ENCODE measurements at places on chromosomes 4 and X.

DNA sequence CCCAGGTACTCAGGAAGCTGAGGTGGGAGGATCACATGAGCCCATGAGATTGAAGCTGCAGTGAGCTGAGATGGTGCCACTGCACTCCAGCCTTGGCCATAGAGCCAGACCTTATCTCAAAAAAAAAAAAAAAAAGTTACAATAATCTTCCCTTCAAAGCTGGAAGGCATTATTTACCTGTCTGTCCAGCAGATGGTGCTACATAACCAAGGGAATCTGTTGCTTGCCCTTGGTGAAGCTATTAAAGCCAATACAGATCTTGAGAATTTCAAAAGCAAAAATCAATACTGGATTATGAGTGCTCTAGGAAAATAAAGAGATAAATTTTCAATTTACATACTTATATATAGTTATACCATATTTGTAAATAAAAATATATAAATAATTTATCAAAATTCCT lies 25.9 kb downstream of the PKD2 start:
- no peak for DNase-seq

- no peak for DNase-seq
Observed at GRCh38 chrX:54193085-54193821, 10.2 kb upstream of the FAM120C start.

DNA sequence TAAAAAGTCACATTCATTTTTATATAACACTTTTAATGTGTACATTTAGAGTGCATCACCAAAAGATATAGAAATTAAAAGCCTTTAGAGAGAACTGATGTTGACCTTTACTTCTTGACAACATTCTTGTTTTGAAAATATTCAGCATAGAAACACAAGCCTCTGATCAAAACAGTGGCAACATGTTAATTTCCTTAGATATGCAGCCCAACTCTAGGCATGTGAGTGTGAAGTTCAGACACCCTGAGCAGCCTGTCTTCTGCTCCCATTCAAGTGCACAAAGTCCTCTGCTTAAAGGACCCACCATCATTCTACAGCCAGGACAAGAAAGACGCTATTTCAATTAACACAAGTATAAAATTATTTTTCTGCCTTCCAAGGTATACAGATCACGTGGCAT lies 60.0 kb downstream of the PPP3CA start:
- no peak for DNase-seq

DNA sequence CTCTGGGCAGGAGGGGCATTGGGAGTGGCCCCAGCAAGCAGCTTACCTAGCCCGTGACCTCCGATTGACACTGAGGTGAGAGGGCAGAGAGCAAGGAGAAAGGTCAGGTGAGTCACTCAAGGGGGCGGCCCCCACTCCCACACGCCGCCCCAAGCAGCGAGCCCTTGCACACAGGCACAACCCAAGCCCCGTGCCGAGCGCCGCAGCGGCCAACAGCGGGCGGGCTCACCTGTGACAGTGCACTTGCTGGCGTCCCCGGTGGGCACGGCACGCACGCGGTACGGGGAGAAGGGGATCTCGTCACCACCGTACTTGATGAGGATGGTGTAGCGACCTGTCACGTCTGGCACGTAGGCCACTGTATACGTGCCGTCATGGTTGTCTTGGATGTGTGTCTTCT lies 17.2 kb downstream of the FLNA start:
- no peak for DNase-seq

DNA sequence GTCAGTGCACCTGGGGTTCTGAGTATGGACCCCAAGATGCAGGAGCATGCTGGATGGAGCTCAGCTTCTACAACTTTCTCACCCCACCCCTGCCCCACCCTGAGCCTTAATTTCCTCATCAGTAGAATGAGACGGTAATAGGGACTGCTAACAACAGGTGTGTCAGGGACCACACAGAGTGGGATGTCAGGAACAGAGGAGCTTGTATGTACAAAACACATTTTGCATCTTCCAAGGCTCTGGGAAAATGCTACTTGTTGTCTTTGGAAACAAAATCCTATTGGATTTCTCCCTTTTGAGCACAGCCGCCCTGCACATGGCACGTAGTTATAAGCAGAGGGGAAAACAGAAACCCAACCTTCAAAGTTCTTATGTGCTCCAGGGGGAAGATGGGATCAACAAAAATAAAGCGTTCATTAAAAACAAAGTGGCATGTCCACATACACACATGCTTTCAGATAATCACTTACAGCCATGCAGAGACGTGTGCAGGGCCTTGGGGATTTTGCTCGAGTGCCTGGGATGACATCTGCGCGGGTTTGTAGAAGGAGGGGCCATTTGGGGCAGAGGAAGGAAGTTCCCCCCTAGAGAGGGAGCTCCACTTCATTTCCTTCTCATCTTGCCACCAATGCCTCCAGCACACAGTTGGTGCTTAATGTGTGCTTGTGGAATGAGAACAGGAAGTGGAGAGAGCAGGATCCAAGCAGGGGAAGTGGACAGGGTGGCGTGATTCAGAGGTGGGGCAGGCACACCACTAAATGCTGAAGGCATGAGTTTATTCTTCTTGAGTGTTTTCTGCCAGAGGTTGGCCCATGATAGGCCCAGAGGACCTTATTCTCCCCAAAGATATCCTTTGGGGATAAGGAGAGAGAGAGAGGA lies 138.9 kb downstream of the SMIM20 start:
- DNase-seq: no peak

DNA sequence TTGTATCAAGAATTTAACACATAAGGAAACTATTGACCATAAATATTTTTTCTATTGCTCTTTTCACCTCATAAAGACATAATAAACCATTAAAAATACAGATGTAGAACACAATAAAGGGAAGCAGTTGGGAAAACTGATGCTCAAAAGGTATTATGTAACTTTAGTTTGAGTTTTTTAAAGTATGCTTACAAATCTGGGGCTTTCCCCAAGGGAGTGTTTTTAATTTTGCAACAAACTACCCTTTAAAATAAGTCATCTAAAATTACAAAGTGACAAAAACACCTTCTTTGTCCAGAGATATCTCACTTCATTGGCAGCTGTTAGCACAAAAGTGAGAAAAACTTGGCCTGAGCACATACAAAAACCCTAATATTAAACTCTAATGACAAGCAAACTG lies 55.0 kb downstream of the PRDM5 start:
- DNase-seq: no peak

- no peak for DNase-seq
Observed at GRCh38 chrX:68086709-68087108, 346.6 kb downstream of the OPHN1 start.

DNA sequence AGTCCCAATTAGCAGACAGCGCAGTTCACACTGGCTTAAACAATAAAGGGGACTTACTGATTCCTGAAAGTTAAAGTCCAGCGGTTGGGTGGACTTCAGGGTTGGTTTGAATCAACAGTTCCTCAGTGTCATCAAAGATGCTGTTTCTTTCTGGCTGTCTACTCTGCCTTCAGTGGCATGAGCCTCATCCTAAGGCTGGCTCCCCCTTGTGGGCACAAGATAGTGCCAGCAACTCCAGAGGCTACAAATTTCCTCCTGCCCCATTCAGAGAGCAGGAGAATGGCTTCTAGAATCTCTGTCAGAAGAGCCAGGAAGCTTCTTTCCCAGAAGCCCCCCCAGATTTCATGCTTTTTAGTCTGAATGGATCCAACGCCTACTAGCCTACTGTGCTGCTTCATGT lies 82.4 kb upstream of the MTM1 start:
- DNase-seq: no peak

- DNase-seq: peak; percentile 5
Observed at GRCh38 chrX:51641421-51642021, 22.8 kb upstream of the CENPVL3 start.

DNA sequence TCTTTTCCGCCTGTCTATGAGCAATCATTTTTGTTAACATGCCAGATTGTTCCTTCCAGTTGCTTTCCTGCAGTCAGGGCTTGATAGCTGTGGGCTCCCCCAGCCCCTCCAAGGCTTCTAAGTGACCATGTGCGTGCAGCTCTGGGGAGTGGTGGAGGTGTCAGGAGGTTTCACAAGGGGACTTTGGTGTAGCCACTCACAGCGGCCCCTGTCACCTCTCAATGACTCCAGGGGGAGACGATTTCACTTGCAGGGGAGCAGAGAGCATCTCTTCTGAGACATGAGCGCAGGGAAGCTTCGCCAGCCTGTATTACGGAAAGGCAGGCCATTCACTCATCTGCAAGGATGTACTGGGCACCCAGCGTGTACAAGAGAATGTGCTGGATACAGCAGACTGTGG lies 3.1 kb upstream of the GPR78 start:
- DNase-seq: no peak

DNA sequence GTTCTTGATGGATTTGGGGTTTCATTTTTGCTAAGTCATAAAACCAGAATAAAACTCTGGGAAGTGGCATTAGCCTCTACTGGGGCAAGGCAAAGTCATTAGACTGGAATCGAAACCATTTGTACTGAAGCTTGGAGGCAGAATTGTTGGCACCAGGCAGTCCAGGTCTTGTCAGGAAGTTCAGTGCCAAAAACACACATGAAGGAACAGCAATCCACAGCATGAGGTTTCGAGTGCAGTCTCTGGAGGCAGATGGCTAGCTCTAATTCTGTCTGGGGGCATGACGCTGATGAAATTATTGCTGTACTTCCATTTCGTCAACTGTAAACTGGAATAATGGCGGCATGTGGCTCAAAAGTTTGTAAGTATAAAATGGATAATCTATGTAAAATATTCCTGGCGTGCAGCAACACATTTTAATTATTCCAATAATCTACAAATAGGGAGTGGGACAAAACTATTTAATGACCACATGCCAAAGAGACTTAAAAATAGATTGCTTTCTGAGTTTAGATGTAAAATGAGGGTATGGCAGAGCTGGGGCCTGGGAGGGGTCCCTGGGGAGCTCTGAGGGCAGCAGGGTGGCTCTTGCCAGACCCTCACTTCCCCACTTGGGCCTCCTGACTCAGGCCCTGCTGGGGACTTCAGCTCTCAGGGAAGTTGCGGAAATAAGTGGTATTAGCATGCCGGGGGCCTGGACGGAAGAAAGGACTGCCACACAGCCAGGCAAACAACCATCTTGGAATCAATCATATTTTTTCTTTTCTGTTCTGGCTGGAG lies 18.8 kb upstream of the CENPU start:
- DNase-seq: no peak

DNA sequence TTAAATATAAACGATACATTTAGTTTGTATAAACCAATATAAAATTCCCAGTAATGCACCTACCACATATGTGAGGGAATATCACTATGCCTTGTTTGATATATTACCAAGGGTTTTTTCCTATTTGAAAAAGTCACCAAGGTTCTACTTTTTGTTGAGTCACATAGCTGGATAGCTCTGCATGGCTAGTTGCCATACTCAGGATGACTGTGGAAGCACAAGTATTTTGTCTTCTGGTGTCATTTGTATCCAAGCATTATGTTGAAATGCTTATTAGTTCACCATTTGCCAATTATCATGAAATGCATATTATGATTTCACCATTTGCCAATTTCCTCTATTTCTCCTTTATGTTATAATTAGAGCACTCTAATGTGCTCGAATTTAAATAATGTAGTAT lies 162.7 kb upstream of the TTC29 start:
- no peak for DNase-seq

DNA sequence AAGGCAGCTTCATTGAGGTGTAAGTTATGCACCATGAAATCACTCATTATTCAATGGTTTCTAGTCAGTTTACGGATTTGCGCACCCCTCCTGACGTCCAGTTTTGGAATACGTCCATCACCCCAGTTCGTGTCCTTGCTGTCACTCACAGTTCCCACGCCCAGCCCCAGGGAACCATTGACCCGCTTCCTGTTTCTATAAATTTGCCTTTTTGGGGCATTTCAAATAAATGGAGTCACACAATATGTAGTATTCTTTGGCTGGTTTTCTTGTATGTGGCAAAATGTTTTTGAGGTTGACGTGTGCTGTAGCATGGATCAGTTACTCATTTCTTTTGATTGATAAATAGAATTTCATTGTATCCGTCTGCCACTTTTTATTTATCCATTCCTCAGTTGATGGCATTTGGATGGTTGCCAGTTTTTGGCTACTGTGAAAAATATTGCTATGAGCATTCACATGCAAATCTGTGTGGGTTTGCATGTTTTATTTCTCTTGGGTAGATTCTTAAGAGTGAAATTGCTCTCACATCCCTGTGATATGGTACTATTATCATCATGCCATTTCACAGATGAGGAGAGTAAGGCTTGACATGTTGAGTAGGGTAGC lies 18.4 kb upstream of the SORCS2 start:
- no peak for DNase-seq

- no peak for DNase-seq
Observed at GRCh38 chrX:46954716-46955115, 42.5 kb downstream of the JADE3 start.

DNA sequence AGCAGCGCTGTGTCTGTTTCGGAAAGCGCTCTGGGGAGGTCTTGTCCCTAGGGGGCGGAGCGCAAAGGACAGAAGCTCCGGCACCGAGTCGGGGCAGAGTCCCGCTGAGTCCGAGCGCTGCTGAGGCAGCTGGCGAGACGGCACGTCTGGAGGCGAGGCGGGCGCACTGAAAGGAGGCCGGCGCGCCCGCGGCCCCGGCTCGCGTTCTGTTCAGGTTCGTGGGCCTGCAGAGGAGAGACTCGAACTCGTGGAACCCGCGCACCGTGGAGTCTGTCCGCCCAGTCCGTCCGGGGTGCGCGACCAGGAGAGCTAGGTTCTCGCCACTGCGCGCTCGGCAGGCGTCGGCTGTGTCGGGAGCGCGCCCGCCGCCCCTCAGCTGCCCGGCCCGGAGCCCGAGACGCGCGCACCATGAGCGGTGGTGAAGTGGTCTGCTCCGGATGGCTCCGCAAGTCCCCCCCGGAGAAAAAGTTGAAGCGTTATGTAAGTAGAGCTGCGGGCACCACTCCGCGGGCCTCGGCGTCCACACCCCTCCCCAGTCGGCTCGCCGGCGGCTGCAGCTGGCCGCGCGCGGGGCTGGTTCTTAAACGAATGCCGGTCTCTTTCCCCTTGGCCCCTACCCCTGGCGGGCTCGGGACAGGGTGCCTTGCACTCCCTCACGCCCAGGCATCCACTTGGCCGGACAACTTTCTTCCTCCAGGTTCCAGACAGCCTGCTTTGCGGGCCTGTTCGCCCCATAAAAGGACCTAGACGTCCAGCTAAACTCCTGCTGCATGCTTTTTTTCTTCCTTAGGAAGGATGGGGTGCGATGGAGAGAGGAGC lies at the start of gene GAB1:
Gene GAB1, plus strand, starts transcription at position 96 of the 819 bp plus-strand sequence. Its CDS starts 313 bp downstream, at position 409.
- peak; percentile 60 for DNase-seq

GRCh38 chrX:75156531-75156945 lies 455 bp upstream of the ABCB7 start:
- peak; percentile 43 for DNase-seq

DNA sequence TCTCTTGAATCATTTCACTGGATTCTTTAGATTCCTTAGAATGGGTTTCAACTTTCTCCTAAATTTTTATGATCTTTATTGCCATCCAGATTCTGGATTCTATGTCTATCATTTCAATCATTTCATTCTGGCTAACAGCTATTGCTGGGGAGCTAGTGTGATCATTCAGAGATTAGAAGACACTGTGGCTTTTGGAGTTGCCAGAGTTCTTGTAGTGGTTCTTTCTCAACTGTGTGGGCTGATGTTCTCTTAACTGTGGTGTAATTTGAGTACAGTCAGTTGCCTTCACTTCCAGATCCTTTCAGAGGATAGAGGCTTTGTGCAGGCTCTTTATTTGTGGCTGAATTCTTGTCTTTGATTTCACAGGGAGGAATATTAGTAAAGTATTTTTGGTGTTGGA lies 12.1 kb upstream of the CSN2 start:
- DNase-seq: no peak

- DNase-seq: no peak
Observed at GRCh38 chr4:38455092-38455862, 208.7 kb upstream of the KLF3 start.

Measured in left renal pelvis (tissue), 4 donors.